HepG2 (cell line): ENCODE measurements at places on chromosomes 5 and 9. TPM values are rescaled to one million over a fixed set of nuclear protein-coding genes. Genes with fewer than 3 reads are reported as not detected.

DNA sequence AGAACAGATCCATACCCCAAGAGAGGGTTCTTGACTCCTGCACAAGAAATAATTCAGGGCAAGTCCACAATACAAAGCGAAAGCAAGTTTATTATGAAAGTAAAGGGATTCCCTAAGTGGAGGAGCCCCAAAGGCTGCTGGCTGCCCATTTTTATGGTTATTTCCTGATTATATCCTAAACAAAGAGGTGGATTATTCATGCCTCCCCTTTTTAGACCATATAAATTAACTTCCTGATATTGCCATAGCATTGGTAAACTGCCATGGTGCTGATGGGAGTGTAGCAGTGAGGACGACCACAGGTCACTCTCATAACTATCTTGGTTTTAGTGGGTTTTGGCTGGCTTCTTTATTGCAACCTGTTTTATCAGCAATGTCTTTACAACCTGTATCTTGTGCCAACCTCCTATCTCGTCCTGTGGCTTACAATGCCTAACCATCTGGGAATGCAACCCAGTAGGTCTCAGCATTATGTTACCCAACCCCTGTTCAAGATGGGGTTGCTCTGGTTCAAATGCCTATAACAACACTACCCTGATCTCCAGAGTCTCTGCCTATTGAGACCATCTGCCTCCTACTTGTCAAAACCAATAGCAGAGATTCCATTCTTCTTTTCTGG lies 154.4 kb upstream of the GRAMD2B start:
- DNase-seq = no peak
- no peaks in the 10 kb centered on the region for H3K36me3 ChIP-seq
- H3K4me1 ChIP-seq = peaks cover 12% of the 10 kb centered on the region
- no peaks in the 10 kb centered on the region for H3K27me3 ChIP-seq
- H3K27ac ChIP-seq = no peak overlapping the region
- H3K4me3 ChIP-seq = no peak overlapping the region

- no peak for DNase-seq
- peaks cover 75% of the 10 kb centered on the region for H3K4me1 ChIP-seq
- H3K27ac ChIP-seq = peak overlapping the region; percentile 64
- no peaks in the 10 kb centered on the region for H3K27me3 ChIP-seq
- H3K36me3 ChIP-seq = peaks cover 14% of the 10 kb centered on the region; the same call in 2 of the 3 replicates
Measured at GRCh38 chr9:127396253-127396807, 639 bp upstream of the SLC2A8 start.

The OR1L8 gene
- total RNA-seq = not detected in 2 replicates

The MYORG gene
- 14.3 and 22.4 TPM in 2 replicates for total RNA-seq
